ENCODE measurements at places on chromosomes 6 and 20.

GRCh38 chr6:36897609-36898008, 11.9 kb downstream of the C6orf89 start:
- DNase-seq = no peak

GRCh38 chr20:419556-420165, 11.6 kb downstream of the RBCK1 start:
- no peak for DNase-seq

DNA sequence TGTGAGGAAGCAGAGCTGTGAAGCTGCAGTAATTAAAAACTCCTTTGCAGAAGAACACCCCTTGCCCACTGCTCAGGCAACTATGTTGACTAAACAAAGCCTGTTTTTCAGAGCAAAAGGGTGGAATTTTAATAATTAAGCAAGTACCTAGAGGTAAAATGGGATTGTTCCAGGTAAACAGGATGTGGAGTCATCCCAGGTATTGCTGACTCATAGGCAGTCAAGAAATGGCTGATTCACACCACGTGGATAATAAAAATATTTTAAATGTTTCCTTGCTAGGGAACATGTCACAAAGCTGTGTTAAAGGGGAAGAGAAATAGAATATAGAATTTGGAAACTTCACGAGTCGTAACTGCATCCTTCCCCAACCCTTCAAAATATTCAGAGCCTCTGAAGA, 491.8 kb downstream of the BTBD3 start:
- DNase-seq = no peak

DNA sequence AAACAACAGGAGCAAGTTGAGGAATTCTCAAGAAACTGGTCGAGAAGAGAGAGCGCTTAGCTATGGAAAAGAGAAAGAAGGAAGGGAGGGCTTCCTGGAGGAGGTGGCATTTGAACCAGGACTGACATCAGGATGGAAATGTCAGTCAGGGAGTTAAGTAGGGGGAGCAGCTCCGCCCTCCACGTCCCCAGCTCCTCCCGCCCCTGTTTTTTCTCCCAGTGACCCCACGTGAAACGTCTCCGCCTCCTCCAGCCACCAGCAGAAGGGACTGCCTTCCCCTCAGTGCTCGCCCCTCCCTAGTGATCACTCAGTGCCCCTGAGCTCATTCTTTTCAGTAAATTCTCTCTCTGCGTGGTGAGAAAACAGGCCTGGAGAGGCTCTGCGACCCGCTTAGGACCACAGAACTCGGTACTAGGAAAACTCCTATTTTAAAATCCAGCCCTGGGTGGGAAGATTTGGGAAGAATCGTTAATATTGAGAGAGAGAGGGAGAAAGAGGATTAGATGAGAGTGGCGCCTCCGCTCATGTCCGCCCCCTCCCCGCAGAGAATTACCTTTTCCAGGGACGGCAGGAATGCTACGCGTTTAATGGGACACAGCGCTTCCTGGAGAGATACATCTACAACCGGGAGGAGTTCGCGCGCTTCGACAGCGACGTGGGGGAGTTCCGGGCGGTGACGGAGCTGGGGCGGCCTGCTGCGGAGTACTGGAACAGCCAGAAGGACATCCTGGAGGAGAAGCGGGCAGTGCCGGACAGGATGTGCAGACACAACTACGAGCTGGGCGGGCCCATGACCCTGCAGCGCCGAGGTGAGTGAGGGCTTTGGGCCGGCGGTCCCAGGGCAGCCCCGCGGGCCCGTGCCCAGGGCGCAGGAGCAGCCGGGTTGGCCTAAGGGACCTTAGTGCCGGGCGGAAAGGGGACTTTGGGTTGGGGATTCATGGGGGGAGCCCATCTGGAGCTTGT, 4.6 kb downstream of the HLA-DPB1 start:
- DNase-seq = no peak

GRCh38 chr20:47791084-47791599, 5.9 kb upstream of the SULF2 start:
- no peak for DNase-seq

Measured in stimulated activated CD4-positive, alpha-beta T cell treated with anti-CD3 and anti-CD28 coated beads, Interleukin-12 subunit alpha, Interleukin-12 subunit beta, amount 100 ng/mL, for 24 hours (primary cell).